Glutamatergic neuron (in vitro differentiated cells): ENCODE measurements at places on chromosomes 7 and 10.

GRCh38 chr7:32163896-32164295 is 93.7 kb upstream of the PDE1C start:
- DNase-seq, result no peak

GRCh38 chr10:62681211-62681940 is 123.1 kb upstream of the ADO start:
- DNase-seq, result no peak

DNA sequence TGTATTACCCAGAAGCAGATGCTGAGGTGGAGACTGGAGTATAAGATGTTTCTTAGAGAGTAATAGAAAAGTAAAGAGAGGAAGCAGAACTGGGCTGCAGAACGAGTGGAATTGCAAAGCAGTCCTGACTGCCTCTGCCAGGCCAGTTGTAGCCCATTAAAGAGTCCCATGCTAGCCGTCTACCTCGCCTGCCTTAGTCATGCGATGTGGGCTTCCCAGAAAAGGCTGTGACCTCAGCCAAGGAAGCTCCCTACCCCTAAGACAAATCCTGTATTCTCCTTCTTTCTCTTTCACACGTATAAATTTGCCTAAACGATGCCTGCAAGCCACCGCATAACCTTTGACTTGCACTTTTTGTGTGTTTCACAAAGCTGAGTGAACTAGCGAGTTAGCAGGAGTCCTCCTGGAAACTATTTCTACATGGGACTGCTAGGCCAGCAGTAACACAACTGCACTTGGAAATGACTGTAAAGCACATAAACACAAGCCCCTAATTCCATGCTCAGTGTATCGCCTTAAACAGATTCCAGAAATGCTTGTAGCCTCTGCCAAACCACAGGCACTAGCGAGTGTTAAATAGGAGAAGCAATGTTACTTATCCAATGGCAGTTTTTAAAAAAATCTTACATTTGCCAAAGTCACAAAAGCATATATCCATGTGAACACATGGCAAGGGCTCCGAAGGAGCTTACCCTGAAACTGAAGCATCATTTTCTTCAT is 47.4 kb upstream of the GNAI1 start:
- DNase-seq, result no peak

DNA sequence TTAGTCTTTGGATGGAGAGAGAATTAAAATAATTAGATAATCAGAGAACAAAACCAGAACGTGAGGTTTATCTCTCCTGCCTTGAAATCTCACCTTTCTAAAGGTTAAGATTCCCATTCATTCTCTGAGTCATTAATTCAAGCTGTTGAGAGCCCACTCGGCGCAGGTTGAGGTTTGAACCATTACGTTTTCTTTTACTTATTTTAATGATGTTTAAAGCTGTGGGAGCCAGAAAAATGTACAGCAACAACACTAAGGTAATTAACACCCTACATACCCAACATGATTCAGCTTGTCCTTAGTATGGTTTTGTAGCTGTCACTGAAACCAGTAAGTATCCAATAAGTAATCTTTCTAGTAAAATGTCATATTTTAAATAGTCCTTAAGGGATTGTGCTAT is 153.0 kb upstream of the ANK3 start:
- DNase-seq, result no peak

- DNase-seq, result no peak
Observed at GRCh38 chr10:132446661-132447445, 49.9 kb downstream of the PWWP2B start.

DNA sequence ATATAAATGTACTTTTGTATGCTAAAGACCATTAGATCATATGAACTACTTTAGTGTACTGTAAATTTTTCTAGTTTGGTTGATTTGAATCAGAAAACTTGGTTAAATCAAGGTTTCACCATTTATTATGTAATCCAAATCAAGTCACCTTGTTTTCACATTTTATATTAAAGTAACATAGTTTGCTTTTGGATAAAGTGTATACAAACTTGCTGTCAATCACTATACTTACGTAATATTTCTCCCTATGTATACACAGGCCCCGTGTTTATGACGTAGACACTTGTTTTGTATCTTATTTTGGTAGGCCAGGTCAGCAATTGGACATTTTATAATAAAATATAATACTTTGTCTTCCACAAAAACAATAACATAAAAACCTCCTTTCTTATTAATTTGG is 32.2 kb downstream of the NAMPT start:
- DNase-seq, result no peak

- DNase-seq, result no peak
Observed at GRCh38 chr10:9254353-9254752, 1199.9 kb downstream of the GATA3 start.

DNA sequence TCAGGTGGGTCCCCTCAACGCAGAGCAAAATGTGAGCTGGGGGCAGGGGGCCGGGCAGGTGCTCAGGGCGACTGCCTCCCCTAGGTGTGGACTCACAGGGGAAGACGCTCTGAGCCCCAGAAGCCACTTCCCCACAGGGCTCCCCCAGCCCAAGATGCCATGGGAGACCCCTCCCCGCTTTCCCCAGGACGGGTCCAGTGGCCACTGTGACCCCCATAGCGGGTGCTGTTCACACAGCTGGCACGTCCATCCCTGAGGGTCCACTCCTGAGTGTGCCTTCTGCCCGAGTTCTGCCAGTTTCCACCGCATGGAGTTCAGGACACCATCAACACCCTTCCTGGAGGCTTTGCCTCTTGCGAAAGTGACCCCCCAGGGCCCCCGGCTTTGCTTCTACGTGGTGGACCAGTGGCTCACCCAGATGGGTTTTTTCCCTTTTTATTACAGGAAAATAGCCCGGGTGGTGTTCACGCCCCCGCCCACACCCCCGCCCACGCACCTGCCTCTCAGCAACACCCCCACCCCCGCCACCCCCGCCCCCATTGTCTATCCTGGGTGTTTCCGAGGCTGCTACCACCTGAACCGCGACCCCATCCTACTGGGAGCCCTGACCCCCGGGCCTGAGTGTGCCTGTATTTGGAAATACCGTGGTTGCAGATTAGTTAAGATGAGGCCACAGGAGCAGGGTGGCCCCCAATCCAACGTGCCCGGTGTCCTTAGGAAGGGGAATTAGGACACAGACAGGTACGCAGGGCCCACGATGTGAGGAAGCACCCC is 32.0 kb downstream of the ADAP1 start:
- DNase-seq, result peak; percentile 10

GRCh38 chr7:121402701-121403100 is 6.6 kb upstream of the FAM3C start:
- DNase-seq, result no peak

- DNase-seq, result no peak
Observed at GRCh38 chr10:31756729-31757110, 171.9 kb downstream of the ARHGAP12 start.

- no peak for DNase-seq
Observed at GRCh38 chr7:67901808-67902480, 905.3 kb downstream of the TYW1 start.

GRCh38 chr7:44222074-44222473 is 21.3 kb downstream of the YKT6 start:
- DNase-seq, result peak; percentile 27

DNA sequence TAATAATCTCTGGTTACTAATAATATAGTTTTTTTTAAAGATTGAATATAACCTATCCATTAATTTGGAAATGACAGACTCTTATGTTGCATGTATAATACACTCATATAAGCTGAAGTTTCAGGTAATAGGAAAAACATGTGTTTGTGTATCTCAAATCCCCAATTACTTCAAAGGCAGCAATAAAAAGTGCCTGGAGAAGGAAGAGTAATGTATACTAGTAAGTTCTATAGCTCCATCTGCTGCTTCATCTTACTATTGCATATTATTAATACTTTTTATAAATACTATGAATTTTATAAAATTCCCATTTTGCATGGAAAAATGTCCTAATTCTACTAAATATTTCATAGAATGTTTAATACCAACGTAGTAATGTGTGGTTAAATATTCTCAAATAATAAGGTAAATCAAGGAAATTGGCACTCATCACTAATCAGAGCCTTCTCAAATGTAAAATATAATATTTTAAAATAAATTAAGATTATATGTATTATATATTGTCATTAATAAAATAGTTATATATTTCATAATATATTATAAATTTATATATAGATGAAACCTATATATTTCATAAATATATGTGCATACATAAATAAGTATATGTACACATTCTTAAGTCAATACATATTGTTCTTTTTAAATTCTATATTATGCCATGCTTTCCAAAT is 311.9 kb downstream of the HGF start:
- DNase-seq, result no peak

DNA sequence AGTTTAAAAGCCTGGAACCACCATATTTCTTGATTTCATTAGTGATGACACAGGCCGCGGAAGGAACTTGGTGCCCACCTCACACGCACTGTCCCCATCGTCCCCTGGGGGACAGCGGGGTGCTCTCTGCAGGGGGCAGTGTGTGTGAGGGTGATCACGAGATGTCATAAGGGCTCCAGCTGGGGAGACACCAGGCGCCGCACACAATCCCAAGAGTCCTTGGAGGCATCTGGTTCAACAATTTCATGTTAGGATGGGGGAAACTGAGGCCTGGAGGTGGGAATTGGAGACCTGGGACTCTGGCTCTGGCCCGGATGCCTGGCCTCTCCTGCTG is 66.4 kb downstream of the ELFN1 start:
- DNase-seq, result no peak

DNA sequence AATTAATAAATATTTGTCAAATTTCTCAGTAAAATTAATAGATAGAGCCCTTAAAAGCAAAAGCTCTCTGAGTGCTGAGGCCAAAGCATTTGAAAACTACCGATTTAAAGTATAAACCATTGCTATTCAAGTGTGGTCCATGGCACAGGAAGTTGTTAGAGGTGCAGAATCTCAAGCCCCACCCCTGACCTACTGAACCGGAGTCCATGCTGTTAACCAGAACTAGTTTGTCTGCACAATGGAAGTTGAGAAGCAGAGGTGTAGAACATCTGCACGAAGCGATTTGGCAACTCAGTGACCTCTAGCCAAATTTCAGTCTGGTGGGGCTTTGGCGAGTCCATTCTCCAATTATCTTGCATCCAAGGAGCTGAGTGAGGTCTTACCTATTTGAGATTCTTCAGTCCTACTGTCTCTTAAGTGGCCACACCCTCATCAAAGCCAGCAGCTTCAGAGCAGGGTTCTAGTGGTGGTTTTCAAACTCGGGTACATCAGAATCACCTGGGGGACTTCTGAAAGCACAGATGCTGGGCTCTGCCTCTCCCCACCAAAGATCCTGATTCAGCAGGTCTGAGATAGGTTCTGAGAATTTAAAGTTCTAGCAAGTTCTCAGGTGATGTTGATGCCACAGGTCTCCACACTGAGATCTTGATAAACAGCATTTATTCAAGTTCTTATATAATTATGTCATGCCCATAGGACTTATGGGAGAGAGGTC is 96.8 kb upstream of the SAMD8 start:
- DNase-seq, result no peak

- DNase-seq, result no peak
Observed at GRCh38 chr10:15225511-15225910, 57.0 kb upstream of the NMT2 start.

DNA sequence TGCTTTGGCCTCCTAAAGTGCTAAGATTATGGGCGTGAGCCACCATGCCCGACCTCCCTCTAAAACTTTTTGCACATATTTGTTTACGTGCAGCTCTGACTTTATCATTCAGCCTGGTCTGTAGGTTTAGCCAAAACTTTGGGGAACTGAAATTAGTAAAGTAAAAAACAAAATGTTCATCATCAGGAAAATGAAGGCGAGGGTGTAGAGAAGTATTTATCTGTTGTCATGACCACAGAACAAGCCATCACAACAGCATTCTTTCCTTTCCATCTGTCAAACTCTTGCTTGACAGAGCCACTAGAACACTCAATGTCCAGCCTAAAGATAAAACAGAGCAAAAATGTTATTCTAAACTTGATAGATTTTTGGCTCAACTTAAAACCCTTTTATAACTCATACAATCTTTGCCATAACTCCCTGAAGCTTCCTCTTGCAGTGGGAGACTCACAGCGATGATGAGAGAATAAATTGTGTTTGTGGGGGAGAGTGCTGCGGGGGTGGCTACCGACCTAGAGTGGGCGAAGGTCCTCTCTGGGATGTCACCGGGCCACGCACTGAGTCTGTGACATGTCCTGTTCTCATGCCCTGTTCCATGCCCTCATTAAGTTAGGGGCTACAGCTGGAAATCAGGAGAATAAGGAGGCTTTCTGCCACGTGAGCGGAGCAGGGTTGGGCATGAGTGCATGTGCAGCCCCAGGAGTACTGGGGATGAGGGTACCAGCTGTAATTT is 58.6 kb upstream of the MKRN1 start:
- no peak for DNase-seq

GRCh38 chr10:77304192-77304591 is 333.4 kb downstream of the KCNMA1 start:
- no peak for DNase-seq

GRCh38 chr7:125184801-125185200 is 255.2 kb upstream of the POT1 start:
- no peak for DNase-seq

GRCh38 chr7:158602041-158602440 is 14.4 kb upstream of the PTPRN2 start:
- DNase-seq, result no peak

DNA sequence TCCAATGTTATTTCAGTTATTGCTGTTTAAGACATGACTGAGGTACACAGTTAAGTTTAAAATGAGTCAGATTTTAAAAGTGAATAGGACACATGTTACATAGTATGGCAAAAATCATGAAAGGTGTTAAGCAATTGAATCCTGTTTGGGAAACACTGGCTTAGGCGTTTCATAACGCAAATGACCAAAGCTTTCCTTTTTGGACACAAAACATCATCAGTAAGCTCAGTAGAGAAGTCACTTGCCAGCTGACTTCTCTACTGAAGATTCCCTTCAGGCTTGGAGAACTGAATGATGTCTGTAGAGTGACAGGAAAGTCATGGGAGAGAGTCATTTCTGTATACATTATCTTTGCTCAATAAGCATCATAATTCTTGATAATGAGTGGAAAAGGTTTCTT is 64.4 kb upstream of the RSBN1L start:
- no peak for DNase-seq

DNA sequence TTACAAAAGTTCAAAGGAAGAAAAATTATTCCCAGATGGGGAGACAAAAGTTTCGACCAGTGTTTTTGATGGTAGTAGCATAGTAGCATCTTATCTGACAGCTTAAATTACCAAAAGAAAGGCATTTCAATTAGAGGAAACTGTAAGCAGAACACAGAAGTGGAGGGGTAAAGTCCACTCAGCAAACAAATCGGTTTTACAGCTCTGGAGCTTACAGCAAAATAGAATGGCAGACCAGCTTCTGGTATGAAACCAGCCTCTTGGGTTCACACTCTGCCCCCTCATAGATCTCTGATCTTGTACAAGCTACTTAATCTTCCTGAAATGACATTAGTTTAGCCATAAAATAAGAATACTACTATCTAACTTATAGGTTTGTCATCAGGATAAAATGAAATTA is 118.6 kb downstream of the RNF32 start:
- no peak for DNase-seq

- DNase-seq, result no peak
Observed at GRCh38 chr7:13702251-13702650, 287.2 kb downstream of the ETV1 start.

- peak; percentile 89 for DNase-seq
Observed at GRCh38 chr7:2519119-2519930, at the start of gene LFNG. Gene LFNG, plus strand, starts transcription at chr7:2519774. Its CDS starts 88 bp downstream, at chr7:2519862.

- DNase-seq, result no peak
Observed at GRCh38 chr10:54484186-54484585, 316.8 kb downstream of the PCDH15 start.
